KG1 (cell line): ENCODE measurements at places on chromosomes 1 and 21.

DNA sequence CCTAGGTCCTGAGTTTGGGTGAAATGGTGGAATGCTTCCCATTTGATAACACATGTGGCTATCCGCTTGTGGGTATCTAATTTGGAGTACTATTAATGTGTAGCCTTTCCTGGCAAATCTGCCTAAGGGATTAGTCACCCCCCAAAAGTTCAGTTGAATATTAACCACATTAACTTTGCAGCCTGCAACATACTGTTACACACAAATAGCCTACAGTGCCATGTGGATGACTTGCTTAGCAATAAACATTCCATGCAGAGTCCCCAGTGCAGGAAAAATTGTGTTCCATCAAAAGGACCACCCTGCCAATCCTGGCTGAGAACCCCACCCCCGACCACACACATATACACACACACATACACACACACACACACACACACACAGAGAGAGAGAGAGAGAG lies 303.3 kb upstream of the ESRRG start:
- DNase-seq = no peak

GRCh38 chr1:84598418-84598817 lies 24.2 kb upstream of the CTBS start:
- no peak for DNase-seq

DNA sequence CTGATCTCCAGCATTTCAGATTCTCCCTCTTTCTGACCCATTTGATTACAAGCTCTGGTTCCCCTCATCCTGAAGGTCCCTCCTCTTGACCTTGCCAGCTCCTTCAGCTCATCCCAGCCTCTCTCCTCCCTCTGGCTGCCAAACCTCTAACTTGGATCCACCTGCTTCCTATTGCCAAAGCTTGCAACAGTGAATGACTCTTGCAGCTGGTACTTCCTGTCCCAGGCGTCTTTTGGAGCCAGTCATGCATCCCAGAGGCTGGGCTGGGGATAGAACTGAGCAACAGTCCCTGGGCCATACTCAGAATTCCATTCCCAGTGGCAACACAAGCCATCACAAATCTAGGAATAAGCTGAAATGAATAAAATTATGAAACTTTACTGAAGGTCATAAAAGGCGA lies 27.7 kb upstream of the SPOCD1 start:
- DNase-seq = no peak

GRCh38 chr1:208864366-208864965 lies 620.3 kb upstream of the PLXNA2 start:
- no peak for DNase-seq

DNA sequence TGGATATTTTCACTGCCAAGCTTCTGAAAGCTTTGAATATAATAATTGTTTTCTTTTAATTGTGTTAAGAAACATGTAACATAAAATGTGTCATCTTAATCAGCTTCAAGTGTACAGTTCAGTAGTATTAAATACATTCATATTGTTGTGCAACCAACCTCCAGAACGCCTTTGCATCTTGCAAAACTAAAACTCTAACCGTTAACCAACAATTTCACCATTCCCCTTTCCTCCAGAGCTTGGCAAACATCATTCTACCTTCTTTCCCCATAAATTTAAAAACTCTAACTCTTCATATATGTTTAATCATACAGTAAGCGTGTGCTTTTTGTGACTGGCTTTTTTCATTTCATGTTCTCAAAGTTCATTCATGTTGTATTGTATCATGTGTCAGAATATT lies 2.1 kb downstream of the MNDA start:
- no peak for DNase-seq

DNA sequence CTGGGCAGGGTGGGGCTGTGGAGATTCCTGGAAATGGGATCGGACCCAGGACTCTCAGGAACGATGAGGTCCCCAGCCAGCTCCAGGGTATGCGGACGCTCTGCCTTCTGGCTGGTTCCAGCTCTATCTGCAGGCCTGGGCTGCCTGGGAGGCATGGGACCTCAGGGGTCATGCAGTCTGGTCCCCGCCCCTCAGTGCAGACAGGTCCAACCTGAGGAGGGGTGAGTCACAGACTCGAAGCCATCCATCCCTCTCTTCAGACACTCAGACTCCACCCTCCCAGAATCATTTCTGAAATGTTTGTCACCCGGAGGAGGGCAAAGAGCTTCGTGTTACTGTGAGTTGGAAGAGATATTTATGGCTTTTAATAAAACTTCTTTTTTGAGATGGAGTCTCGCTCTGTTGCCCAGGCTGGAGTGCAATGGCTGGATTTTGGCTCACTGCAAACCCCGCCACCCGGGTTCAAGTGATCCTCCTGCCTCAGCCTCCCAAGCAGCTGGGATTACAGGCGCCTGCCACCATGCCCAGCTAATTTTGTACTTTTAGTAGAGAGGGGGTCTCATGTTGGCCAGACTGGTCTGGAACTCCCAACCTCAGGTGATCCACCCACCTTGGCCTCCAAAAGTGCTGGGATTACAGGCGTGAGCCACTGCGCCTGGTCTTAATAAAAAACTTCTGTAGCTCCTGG lies 5.9 kb upstream of the MYOM3 start:
- DNase-seq = no peak

GRCh38 chr1:185860311-185860710 lies 126.1 kb downstream of the HMCN1 start:
- no peak for DNase-seq

GRCh38 chr1:245306628-245307410 lies 152.0 kb downstream of the KIF26B start:
- no peak for DNase-seq

- DNase-seq = no peak
Observed at GRCh38 chr1:89957107-89957506, 37.8 kb upstream of the ZNF326 start.

GRCh38 chr1:230321341-230321740 lies 104.8 kb downstream of the PGBD5 start:
- DNase-seq = no peak

GRCh38 chr1:219563568-219563967 lies 49.3 kb downstream of the ZC3H11B start:
- no peak for DNase-seq

DNA sequence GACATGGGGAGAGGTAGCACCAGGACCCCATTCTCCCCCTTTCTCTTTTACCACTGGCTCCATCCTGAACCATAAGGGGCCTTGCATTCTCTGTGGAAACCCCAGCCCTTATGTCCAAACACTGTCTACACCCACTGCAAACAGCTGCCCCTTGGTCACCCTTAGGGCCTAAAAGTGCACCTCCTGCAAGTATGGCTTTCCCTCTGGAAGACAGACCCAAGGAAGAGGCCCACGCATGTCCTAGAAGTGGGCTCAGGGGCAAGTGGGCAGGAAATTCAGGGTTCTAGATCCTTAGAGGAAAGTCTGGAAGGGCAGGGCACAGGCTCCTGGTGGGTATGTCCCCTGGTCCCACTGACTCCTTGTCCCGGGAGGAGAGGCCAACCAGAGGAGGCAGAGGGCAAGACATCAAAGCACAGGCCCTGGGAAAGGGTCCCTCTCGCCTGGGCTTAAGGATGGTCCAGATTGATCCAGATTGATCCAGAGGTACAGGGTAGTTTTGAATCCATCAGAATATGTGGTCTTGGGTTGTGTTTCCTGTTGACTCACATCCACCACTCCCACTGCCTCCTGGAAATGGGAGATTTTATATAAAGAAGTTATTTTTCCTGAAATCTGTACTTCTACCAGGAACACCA lies 150.9 kb downstream of the GRIK3 start:
- DNase-seq = no peak

GRCh38 chr1:53678507-53678906 lies 60.5 kb downstream of the GLIS1 start:
- DNase-seq = no peak

- no peak for DNase-seq
Observed at GRCh38 chr1:30060738-30061137, 662.6 kb downstream of the MATN1 start.

DNA sequence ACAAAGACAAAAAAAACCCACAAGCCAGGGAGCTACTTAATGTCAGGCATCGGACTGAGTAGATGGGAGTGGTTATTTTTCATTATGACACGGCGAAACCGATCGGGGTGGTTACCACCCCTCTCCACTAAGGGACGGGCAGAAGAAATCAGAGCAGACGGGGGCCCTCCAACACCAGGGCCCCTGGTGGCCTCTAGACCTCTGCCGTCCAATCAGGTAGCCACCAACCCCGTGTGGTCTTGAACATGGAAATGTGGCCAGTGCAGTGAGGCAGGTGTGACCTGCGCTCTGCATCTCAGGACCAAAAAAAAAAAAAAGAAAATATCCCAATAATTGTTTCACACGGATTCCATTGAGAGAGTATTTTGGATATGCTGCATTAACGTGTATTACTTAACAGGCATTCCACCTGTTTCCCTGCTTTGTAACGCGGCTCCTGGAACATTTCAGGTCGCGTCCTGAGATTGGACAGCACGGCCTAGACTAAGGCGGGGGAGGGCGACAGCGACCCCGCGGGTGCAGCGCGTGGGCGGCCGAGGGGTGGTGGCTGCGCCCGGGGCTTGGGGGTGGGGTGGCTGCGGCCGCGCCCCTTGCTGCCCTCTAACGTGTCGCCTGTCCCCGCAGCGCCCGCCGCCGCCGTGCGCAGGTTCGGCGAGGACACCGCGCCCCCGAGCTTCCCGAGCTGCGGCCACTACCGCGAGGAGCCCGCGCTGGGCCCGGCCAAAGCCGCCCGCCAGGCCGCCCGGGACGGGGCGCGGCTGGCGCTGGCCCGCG lies 48.3 kb downstream of the SIM2 start:
- no peak for DNase-seq

- no peak for DNase-seq
Observed at GRCh38 chr1:97906567-97907241, 14.1 kb downstream of the DPYD start.
